ENCODE measurements at places on chromosomes 7 and 10.

GRCh38 chr7:47647181-47647917, 65.4 kb upstream of the TNS3 start:
- no peak for DNase-seq

DNA sequence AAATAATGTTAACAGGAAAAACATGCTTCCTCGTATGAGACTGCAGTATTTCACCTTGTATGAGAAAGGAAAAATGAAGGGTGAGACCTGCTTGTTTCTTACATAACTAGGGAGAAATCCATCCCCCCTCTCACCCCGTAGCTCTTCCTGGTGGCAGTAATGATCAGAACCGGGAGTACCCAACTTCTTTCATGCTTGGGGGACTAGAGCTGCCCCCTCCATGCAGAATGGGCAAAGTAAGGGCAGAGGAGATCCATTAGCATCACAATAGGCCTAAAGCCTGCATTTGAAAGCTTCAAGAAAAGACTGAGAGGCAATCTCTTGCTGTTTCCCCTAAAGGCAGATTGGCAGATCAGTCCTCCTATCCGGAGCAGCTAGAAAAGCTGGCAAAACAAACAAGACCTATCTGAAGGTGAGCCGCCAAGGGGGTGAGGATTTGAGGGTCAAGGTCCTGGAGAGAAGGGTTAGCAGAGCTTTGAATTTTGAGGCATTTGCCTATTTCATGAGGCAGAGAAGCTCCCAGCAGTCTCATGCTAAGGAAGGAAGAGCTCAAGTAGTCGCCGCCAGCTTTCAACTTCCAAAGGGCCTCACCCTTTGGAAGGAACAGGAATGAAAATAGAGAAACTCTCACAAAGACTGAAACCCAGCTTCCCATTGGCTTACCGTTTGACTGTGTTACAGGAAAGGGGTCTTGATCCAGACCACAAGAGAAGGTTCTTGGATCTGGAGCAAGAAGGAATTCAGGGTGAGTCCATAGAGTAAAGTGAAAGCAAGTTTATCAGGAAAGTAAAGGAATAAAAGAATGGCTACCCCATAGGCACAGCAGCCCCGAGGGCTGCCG, 36.2 kb downstream of the BAG3 start:
- DNase-seq = no peak

GRCh38 chr7:130566168-130566897, 74.4 kb downstream of the MEST start:
- no peak for DNase-seq

DNA sequence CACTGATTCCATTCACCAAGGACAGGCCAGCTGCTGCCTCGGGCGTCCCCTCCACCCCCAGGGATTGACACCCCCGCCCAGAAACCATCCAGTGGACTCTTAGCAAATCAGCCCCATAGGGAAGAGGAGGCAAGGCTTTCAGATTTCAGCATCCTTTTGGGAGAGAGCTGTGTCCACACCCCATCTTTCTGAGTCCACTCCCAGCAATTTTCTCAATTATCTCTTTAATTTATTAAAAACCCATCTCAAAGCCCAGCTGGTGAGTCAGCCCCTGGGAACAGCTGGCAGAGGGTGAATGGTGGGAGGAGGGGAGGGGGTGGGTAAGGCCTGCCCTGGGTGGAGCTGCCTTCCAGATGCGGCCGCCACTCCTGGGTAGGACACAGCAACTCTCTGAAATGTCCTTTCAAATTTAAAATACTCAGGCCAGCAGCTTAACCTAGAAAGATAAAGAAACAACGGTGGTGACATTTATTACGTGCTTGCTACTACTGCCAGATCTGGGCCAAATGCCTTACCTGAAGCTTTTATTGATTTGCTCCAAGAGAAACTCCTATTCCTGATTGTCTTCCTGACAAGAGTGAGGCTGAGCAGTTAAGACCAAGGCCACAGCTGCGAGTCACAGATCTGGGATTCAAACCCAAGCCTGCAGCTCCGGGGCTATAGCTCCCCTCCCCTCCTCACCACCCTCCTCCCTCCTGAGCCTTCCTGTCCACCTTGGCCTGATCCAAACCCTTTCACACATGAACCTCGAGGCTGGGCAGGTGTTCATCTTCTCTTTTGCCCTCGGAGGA, 120.4 kb downstream of the RGS10 start:
- no peak for DNase-seq

- no peak for DNase-seq
Observed at GRCh38 chr10:69726850-69727249, 74.9 kb upstream of the COL13A1 start.

DNA sequence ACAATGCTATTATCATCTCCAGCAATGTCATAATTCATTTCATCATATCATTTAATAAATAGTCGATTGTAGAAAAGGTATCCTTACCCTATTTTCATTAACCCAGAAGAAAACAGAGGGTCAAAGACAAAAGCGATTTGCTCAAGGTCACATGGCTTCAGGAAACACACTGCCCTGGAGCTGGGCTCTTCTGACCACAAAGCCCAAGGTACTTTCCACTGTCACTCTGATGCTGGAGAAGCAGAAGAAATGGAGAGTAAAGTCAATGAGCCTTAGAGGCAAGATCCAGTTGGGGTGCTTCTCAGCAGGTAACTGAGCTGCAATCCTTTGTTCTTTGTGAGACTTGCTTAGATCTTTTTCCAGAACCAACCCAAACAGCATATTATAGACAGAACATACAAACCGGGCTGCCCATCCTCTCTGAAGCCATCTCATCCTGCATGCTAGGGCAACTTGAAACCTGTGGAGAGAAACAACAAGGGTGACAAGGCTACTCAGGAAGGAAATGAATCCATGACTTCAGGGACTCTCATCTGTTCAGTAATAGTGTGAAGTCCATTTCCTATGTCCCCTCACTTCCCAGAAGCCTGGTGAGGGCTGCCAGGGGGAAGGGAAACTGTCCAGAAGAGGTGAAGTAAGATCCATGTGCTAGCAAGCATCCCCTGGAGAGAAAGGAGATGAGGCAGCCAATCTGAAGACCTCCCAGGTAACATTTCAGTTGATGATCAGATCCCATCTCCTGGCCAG, 148.6 kb upstream of the SVIL start:
- no peak for DNase-seq

DNA sequence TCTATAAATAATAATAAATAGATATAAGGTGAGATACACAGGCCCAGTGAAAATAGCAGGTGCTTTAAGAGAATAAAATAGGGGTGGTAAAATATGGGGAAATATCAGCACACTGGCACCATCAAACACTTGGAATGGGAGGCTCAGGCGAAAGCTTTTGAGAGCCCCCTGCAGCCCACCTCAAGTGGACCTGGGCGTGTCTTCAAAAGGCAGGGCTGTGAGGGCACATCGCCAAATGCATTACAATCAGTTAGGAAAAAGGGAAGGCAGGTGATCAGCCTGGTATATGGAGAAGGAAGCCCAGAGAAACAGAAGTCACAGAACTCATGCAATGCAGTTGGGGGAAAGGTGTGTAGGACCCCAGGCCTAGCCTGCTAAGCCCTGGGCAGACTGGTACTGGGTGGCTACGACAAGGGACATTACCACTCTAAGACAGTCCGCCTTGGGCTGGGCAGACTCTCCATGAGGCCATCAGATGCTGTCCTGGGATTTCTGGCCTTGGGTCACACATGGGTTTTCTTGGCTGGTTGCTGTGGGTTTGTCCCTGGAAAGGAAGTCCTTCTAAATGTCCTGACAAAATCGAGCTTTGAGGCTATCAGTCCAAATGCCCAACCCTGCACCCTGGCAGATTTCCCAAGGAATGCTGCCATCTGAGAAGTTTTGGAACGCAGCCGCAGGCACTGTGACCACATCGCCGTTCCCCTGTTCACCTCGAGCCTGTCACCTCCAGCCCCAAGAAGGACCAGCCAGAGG, 330.6 kb downstream of the GRID1 start:
- DNase-seq = no peak

- no peak for DNase-seq
Observed at GRCh38 chr10:103090911-103091310, 102.2 kb downstream of the NT5C2 start.

DNA sequence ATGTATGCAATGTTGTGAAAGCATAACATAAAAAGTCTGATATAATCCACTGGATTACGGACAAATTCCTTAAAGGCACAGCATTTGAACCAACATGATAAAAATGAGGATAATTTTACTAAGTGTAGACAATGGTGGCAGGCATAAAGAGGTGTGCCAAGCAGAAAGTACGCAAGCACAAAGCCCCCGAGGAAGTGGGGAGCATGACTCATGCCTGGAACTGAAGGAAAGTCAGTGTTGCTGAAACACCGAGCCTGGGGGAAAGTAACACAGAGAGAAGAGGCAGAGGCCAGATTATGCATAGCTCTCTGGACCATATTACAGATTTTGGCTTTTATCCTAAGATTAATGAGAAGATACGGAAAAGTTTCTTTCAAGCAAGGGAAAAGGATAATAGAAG, 490.0 kb upstream of the PHF14 start:
- no peak for DNase-seq

GRCh38 chr10:35642793-35643114, 658 bp upstream of the FZD8 start:
- DNase-seq = no peak

GRCh38 chr10:22754296-22754695, 39.9 kb upstream of the PIP4K2A start:
- no peak for DNase-seq

GRCh38 chr7:6181136-6181535, 91.3 kb downstream of the CYTH3 start:
- DNase-seq = no peak

- no peak for DNase-seq
Observed at GRCh38 chr7:44292876-44293560, 32.4 kb downstream of the CAMK2B start.

DNA sequence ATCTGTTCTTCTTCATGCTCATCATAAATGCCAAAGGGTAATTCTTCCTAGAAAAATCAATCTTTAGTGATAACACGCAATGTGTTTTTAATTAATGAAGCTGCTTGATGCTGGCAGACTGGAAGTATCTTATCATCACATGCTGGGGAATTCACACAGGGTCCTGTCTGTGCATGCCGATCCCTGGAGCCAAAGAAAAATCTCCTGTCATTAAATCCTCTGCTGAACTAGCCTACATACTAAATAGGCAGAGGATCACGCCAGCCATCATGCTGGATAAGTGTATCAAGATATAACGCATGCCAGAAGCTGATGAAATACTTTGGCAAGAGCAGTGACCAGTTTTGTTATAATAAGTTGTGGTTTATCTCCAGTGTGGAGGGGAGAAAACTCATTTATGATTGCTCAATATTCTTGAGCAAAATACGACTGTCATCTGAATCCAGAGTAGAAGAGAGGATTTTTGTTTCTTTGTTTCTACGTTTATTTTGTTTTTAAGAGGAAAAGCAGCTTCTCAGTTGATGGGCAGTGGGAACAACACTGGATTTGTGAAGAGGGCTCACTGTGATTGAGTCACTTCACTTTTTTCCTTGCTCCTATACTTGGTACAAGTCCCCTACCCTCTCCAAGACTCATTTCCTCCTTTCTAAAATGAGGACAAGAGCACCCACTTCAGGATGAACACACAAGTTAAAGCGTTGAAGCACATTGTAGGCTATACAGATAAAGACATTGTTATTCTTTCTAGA, 649.1 kb downstream of the TNS3 start:
- DNase-seq = no peak

DNA sequence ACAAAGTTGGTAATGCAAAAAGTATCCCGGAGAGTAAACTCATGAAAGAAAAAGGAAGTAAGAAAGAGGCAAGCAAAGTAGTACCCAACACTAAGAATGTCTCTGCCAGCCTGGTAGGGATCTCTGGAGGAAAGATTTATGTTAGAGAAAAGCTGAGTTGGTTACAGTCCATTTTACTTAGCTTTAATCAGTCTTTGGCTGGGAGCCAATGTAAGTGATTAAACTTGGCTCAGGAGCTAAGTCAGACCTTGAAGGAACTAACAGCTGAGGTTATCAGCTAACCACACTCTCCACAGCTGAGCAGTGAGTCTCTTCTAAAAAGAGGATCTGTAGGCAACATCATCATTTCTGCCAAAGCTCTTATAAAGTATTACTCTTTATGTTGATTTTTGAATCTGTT, 148.0 kb downstream of the ANKRD7 start:
- DNase-seq = no peak

- DNase-seq = no peak
Observed at GRCh38 chr10:114685456-114685855, 27.4 kb upstream of the ABLIM1 start.

GRCh38 chr10:114498413-114499111, 94.3 kb upstream of the AFAP1L2 start:
- DNase-seq = no peak

GRCh38 chr10:104324221-104324686, 14.0 kb downstream of the ITPRIP start:
- DNase-seq = no peak

DNA sequence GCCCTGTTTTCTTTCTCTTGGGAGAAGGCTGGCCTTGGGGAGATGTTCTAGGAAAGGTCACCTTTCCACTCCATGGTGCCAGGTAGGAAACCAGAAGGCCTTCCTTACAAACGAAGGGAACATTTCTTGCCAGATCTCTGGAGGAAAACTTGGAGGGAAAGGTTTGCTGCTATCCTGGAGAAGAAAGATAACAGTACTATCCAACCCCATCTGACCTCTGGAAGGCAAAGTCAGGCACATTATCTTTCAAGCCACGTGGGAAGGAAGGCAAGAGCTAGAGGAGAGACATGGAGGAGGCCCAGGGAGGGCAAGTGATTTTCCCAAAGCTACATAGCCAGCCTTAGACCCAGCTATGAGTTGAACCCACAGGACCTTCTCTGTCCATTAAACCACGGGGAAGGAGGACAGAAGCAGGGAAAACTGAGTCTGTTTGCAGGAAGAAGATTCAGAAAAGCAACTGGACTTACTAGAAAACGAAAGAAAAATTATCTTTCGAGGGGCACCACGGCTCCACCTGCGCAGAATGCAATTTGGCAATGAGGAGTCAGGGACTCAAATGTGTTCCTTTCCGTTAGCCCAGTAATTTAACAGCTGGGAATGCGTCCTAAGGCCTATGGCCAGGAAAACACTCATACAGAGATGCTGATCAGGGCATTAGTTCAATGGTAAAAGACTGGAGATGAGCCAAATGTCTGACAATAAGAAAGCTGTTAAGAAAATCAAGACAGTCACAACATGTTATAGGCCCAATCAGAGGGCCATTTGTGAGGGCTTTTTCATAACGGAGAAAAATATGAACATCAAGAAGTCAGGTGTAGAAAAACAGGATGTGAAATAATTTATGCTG, 32.0 kb upstream of the PSAP start:
- DNase-seq = no peak

DNA sequence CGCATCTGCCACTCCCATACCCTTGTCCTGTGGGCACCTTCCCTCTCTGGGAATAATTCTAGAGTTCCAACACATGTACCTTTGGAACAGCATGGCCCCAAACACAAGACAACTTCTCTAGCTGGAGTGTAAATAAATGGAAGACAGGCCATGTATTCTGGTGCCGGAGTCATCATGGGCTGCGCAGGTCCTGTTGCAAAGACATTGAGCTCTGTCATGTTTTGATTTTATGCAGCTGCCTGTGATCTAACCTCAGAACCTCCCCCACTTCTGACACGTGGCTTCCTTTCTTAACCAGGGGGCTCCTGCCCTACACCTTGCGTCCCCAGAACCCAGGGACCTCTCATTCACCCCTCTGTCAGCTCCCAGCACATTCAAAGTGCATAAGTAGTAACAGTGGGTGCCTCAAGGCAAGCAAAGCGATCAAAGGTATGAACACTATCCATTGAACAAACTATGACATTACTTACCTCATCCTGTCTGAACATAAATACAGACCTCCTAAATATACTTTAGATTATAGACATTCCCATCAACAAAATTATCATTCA, 219.9 kb downstream of the FGFR2 start:
- no peak for DNase-seq

Measured in stimulated activated CD4-positive, alpha-beta T cell treated with anti-CD3 and anti-CD28 coated beads, TNF-alpha, amount 100 ng/mL, for 4 hours (primary cell).